ENCODE measurements at places on chromosomes 7 and 10. TPM values are rescaled to one million over a fixed set of nuclear protein-coding genes. Genes with fewer than 3 reads are reported as not detected.
A peak's percentile ranks its signal among the peaks of the same experiment; 100 is the strongest.

GRCh38 chr10:117591043-117591442, 48.5 kb downstream of the EMX2 start:
- no peak for DNase-seq

DNA sequence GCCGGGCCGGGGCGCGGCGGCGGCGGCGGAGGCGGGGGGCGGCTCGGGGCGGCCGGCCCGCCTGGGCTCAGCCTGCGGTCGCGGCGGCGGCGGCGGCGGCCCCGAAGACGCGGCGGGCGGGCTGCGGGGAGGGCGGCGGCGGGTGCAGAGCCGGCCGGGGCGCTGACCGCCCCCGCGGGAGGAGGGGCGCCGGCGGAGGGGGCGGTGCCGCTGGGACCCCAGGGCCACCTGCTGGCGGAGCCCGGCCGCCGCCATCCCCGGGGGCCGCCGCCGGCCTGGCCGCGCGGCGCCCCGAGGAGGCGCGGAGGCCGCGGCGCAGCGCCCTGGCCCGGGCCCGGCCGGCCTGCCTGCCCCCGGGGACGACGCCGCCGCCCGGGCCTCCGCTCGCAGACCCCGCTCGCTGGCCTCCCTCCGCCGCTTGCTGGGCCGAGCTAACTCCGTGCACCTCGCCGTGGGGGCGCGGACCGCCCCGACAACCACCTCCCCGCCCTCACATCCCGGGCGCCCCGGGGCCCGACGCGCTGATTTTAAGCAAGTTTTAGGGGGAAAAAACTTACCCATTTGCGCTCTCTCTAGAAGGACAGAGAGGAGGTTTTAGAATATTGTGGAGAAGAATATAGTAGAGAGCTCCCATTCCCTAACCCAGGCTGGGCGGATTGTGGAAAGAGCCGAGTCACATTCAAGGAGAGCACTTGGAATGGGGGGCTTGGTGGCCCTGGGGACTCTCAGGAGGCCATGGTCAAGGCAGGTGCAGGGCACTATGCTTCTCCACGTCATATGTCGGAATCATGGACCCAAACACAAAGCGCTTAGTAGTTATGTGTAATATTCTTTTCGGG, at the start of gene BEND7:
TSS of gene BEND7 (minus strand) at position 140 of the 839 bp plus-strand sequence. CDS start 481 bp downstream, outside the sequence.
- DNase-seq, result peak; percentile 48

DNA sequence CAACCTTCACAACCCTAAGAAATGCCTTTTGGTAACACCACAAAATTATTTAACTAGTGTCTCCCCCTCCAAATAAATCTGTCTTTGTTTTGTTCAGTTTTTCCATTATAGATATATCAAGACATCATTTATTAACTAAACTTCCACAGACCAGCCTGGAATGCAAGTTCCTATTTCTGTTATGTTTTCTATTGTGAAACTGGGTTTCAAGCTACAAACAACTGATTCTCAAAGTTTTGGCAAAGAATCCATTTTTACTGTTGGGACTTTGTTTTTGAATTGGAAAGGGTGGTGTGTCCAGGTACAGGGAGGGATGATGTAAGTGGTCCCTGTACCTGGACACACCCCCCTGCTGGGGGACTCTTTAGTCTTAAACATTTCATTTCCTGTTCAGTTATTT, 36.2 kb downstream of the STAMBPL1 start:
- DNase-seq, result no peak

DNA sequence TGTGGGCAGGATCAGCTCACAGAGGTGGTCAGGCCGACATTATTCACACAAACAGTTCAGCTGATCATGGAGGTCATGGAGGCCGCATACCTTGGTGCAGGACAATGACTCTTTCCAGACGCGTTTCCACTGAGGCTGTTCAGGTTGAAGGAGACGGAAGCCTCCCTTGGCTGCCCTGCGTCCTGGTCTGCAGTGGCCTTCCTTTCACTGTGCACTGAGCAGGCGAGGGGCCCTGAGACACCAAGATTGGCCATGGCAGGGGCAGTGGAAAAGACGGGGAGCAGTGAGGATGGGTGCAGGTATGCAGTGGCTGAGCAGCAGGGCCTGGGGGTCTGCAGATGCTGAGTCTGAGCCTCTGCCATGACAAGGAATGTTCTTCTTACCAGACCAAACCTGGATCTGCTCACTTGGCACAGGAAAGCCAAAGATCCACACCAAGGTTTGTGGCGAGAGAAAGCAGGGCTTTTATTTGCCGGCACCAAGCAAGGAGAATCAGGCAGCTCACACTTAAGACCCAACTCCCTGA, 263.3 kb downstream of the GLRX3 start:
- DNase-seq, result no peak

DNA sequence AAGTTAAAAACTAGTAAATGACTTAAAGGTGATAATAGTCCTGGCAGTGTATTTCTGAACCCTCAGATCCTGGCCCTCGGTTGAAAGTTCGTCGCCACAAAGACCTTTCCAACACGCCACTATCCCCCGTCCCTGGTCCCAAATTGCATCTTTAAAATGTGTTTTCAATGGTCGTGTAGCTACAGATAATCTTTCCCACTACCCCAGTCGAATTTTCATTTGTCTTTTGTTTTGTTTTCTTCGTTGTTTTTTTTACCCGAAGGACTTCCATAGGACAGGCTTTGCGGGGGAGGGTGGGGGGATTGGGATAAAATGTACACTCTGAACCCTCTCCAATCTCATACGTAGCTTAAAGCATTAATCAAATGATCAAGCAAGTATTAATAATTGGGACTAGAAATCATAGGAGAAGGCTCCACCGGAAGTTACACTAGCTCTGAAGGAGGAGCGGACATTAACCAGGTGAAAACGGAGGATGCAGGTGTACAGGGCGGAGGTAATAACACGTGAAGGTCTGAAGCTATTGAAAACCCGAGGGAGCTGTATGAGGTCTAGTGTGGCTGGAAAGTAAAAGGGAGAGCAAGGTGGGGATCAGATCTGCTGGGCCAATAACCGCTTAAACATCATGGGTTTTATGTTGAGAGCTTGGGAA, 32.8 kb upstream of the PHF14 start:
- peak; percentile 19 for DNase-seq

ATP6V0A4 gene
- total RNA-seq, result not detected

PPP1R3A gene
- not detected for total RNA-seq
